ENCODE measurements at places on chromosomes 4 and X.

- no peak for DNase-seq
Observed at GRCh38 chr4:107809210-107809609, 15.5 kb upstream of the SGMS2 start.

- no peak for DNase-seq
Observed at GRCh38 chr4:65450899-65451298, 219.4 kb downstream of the EPHA5 start.

- no peak for DNase-seq
Observed at GRCh38 chr4:138616775-138617174, 374.6 kb upstream of the SLC7A11 start.

- DNase-seq = no peak
Observed at GRCh38 chr4:128386761-128387599, 99.4 kb upstream of the PGRMC2 start.

GRCh38 chr4:174763454-174764104 is 65.5 kb downstream of the GLRA3 start:
- DNase-seq = no peak
